ENCODE measurements at places on chromosomes 12 and 14.

DNA sequence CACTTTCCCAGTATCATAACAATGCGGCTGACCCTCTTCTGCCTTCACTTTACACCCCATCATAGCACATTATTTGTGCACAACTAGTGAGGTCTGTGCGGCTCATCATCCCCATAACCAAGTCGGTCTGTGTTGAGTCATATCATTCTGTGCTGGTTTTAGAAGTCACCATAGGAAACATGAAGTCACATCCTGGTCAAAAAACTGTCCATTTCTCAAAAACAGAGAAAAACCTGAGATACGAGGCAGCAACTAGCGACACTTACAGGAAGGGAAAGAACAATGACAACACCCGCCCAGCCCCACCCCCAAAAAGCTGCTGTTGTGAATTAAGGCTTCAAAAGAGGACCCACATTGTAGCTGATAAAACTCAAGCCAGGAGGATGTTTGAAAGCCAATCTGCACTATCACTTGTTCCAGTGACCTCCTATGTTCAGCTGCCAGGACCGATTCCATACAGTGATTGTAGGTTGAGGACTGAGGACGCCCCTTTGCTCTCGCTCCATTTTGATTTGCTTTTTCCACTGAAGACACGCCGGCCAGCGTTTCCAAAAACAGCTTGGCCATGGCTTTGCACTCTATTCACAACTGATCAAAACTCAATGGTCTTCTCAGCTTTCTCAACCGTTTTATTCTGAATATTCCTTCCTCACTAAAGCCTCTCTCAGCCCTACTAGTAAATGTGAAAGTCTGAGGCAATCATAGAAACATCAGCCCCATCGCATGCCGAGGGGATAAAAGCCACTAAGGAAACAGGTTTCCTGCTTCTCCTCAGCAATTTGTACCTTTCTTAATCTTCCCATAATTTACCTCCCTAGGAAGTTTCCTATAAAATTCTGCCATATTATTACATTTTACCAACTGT, 87.5 kb downstream of the DUSP16 start:
- DNase-seq: no peak

DNA sequence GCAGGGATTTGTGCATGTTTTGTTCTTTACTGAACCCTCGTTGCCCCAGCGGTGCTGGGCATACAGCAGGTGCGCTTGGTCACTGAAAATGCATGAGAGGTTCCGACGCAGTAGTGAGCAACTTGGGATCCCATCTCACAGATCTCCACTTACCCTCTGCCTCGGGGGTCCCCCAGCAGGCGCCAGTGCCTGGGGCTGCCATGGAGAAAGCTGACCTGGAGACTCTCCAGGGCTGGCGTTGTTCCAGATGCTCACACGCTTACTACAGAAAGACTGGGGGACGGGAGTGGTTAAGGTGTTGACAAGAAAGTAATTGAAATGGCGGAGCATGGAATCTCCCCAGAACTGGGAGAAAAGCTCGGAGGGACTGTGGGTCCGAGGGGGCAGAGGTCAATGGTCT, 14.2 kb downstream of the GLT1D1 start:
- DNase-seq: no peak

- no peak for DNase-seq
These were observed 97.1 kb downstream of the ALG10 start for GRCh38 chr12:34119366-34119765.

- DNase-seq: no peak
These were observed 900.4 kb upstream of the MDGA2 start for GRCh38 chr14:48575772-48576171.

DNA sequence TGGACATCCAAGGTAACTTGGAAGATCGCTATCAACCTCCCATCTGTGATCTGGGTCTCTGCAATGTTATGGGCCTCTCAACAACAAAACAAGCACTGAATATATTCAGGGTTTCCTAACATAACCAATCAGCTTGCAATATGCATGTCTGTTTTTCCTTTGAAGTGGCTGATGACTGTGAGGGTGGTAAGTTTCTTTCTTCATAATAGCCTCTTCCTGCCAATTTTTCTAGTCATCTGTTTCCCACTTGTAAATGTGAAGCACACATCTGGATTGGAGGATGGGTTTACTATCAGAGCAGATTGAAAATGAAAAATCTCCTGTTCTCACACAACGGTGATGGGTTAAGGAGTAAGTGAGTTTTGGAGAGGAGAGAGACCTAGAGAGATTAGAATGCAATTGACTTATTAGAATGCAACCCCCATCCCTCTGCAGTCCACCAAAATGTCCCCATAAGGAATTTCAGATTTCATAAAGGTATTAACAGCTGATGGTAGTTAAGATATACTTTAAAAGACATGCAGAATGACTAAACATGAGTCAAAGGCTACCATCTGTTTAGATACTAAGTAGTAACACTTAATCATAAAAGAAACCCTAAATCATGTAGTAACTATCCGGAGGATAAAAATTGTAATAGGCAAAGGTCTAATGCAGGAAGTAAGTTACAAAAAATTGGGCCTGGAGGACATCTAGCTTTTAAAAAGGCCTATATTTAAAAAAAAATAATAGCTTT, 58.4 kb upstream of the SAV1 start:
- DNase-seq: no peak

GRCh38 chr12:57518920-57519795, 1.2 kb downstream of the DDIT3 start:
- DNase-seq: no peak

All from right lobe of liver (tissue), 6 donors.